ENCODE measurements at places on chromosomes 3 and 15. TPM values are rescaled to one million over a fixed set of nuclear protein-coding genes. Genes with fewer than 3 reads are reported as not detected.

DNA sequence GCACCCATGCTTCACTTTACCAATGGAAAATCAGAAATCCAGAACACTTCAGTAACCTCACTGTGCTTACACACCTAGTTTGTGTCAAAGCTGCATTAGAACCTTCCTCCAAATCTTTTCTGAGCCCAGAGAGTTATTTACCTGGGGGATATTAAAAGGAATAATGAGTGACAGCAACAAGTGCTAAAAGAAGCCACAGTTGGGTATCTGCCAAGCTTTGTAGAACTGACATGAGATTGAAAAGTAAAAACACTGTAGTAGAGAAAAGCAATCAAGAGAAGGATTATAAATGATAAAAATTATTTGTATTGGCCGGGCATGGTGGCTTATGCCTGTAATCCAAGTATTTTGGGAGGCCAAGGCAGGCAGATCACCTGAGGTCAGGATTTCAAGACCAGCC, 8.8 kb upstream of the TBC1D23 start:
- peak; percentile 30 for DNase-seq

DNA sequence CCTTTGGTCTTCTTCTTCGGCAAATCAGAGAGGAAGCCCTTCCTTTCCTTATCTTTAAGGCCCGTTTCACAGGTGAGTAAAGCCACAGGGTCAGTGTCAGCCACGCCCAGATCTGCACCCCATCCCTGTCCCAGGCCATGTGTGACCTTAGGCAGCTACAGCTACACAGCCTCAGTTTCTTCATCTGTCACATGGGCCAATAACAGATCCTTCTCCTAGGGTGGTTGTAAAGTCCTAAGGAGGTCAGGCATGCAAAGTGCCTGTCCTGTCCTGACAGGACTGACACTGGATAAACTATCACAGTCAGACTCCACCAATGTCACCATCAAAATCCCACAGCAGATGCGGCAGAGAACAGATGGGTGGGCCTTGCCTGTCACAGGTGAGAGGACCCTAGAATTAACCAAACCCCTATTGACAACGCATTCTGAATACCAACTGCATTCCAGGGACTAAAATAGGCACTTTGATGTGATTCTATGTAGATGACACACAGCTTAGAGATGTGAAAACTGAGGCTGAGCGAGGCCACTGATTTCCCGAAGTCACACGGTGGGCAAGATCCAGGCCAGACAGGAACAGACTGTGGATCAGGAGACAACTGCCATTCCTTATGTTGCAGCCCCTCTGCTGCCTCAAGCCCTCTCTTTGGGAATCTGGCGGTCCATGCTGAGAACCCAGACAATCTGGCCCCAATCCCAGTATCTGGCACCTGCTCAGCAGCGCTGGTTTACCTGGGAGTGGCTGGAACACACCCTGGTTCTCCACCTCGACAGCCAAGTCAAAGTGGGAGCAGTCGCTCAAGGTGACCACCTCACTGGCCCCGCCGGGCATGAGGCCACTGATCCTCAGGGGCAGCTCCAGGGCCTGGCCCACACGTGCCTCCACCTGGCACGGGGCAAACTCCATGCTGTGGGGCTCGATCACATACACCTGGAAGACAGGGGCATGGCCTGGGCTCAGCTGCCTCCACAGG, 48.7 kb downstream of the NUP210 start:
- no peak for DNase-seq

DNA sequence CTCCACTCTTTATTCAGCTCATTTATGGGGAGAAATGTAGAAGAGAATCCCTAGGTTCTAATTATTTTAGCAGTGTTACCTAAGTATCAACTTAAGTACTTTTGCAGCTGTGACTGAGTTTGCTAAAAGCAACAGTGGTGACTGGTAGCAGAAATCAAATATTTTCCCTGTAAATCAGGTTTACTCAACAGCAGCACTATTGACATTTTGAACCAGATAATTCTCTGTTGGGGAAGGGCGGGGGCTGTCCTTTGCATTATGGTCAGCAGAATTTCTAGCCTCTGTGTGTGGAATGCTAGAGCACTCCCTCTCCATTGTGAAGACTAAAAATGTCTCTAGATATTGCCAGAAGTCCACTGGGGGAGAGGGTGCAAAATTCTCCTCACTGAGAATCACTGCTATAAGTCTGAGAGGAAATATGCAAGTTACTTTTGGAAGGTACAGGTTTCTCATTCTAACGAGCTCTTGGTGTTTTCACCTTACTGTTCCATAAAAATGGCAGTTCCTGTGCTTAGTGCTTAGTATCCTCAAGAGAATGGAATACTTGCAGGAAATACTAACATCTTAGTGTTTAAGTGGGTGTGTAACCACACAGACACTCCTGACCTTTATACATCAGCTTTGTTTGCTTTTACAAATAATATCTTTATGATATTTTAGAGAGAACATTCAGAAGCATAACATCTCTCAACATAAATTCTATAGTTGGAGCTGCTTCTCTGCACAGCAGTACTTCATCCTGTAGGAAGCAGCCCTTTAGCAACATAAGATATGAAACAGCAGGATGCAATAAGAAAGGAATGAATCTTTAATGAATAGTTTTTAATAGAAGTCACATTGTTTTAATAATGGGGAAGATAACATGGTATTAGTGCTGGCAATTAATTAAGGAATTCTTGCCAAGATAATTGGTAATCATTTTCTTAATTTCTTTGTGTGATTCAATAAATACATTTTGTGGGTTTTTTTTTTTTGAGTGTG, 246.5 kb upstream of the GOLIM4 start:
- DNase-seq: no peak

GRCh38 chr3:54146506-54147239, 24.3 kb downstream of the CACNA2D3 start:
- DNase-seq: peak; percentile 69

The SERINC4 gene
- 0.10 TPM for total RNA-seq

The GOLGA8O gene
- total RNA-seq: 0.92 TPM

DNA sequence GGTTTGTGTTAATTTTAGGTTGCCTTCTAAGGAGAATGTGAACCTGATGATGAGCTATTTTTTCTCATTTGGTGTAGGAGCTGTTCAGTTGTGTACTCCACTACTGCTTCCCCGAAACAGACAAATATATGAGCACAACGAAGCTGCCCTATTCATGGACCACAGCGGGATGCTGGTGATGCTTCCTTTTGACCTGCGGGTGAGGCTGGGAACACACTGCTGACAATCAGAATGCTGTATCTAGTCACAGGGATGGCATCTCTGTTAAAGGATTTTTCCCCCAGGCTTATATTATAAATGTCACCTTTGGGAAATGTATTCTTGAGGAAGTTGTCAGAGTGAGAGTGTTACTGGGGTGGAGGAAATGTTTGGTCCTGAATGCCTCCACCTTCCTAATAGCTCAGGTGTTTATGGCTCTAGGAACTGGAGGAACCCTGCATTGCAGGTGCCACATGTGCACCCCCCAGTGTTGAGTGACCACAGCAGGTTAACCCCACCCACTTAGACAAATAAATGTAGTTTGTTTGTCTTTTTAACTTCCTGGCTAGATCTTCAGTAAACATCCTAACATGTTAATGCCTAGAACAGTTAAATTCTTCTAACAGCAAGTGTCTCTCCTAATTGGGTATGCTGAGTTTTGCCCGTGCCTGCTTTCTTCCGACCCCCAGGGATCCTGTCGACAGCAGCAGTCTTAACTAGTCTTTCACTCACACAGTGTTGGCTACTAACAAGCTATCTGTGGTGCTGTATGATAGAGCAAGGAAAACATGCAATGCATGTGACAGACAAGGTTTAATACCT, 35.7 kb downstream of the SRP14 start:
- DNase-seq: peak; percentile 12

DNA sequence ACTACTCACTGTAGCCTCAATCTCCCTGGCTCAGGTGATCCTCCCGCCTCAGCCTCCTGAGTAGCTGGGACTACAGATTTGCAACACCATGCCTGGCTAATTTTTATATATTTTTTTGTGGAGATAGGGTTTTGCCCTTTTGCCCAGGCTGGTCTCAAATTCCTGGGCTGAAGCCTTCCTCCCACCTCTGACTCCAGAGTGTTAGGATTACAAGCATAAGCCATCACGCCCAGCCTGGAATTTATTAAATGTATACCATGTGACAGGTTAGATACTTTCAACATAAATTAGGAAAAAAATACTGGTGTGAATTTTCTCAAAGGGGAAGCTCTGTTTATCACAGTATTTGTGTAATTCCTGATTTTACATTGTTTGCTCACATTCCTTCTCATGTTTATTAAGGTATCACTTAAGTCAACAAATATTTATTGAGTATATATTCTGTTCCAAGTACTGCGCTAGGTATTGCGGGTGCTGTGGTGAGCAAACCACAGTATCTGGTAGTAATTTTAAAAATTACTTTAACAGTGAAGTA, 24.8 kb downstream of the PPP4R2 start:
- DNase-seq: no peak

DNA sequence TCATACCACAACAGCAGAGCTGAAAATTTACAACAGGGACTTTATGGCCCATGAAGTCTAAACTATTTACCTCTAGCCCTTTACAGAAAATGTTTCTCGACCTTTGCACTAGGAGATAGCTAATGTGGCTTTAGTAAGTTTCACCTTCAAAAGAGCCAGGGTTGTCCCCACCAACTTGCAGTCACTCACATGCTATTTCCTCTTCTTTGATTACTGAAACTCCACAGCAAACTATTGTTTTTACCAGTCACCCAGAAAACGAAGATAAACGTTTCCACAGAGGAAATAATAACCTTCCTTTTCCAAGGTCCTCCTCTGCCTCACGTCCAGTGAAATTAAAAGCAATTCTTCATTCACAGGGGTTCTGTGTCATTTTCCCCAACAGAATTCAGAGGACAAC, 48.2 kb downstream of the WWTR1 start:
- no peak for DNase-seq

The LYZL4 gene
- not detected for total RNA-seq

GRCh38 chr3:148150141-148150540, 547.6 kb upstream of the AGTR1 start:
- no peak for DNase-seq

GRCh38 chr15:90062973-90063769, 39.1 kb downstream of the IDH2 start:
- DNase-seq: no peak

DNA sequence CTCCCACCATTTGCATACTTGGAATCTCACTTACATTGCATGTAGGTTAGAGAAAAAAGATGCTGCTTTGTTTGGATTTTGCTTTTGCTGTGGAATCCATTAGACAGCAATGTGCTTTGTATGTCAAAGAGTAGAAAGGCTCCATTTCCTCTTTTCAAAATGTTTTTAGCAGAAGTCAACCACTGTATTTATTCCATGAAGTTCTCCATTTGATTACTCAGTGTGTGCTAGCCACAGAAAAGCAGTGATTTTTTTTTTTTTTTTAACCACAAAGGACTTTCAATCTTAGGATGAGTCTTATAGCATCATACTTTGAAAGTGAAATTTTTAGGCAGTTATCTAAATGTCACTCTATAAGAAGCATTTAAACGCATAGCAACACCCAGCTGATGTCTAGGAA, 285.0 kb upstream of the ADAMTS9 start:
- peak; percentile 31 for DNase-seq

- DNase-seq: no peak
Measured at GRCh38 chr15:74442063-74442462, 8.3 kb upstream of the SEMA7A start.

GRCh38 chr3:189455641-189456417, 175.4 kb upstream of the TP63 start:
- DNase-seq: no peak

The UNC13C gene
- total RNA-seq: 0.92 TPM

- peak; percentile 92 for DNase-seq
Measured at GRCh38 chr3:126752303-126753190, 48.5 kb downstream of the CHCHD6 start.

DNA sequence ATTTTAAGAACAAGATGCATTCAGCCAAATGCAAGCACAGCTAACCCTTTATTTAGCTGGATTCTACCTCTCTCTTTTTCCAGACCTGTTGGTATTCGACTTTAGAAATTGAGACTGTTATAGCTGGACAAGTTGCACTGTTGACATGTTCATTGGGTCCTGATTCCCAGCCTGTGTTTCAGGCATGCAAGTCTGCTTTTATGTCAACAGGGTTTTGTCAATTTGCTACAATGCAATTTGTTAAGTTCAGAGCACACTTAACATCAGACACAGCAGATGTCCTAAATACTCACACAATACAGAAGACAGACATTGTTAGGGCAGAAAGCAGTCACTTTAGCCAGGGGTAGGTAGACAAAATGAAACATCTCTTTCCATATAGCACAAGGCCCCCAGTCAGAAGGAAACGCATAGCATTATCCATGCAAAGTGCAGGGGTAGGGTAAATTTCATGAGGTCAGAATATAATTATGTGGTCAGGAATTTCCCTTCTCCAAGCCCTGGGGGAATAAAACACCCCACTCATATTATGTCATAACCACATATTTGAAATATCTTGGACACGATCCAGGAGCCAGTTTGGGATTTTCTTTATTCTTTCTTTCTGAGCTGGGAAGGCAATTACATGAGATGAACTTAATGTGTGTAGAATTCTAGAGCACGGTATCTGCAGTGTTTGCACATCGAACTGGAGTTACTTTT, 504.1 kb downstream of the NTRK3 start:
- DNase-seq: peak; percentile 70

- no peak for DNase-seq
Measured at GRCh38 chr3:98897701-98898100, 3.8 kb downstream of the DCBLD2 start.

DNA sequence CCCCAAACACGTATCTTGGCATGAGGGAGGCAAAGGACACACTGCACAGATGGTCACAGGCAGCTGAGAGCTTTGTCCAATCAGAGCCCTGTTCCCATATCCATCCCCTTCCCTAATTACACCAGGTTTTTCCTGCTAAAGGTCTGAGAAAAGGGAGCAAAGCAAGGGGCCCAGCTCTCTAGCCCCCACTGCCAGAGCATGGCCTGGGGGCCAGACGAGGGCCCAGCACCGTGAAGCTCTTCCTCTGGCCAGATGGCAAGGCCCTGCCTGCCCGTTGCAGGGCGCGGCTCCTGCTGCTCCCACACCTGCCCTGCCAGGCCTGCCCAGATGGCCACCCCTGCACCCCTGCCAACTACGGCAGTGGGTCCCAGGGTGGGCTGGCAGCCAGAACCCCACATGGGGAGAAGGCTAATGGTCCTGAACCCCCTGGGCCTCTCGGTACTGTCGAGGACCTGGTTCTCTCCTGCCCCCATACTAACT, 3.2 kb downstream of the SHF start:
- DNase-seq: no peak

DNA sequence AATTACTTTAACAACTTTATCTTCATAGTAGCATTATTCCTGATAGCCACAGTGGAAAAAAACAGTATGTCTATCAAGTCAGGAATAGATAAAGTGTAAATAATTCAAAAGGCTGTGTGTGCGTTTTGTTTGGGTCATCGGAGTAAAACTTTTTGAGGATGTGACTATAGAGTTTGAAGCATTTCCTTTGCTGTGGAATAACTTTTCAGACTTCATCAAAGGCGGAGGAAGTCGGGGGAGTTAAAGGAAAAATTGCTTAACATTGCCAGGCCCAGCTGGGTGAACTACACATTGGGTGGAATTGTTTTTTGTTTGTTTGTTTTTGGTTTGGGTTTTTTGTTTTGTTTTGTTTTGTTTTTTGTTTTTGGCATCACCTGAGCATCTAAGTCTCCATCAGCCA, 70.4 kb upstream of the CRTC3 start:
- DNase-seq: no peak
